CD4-positive, alpha-beta T cell treated with Interleukin-12 subunit alpha and Interleukin-12 subunit beta, for 1 hour (primary cell): ENCODE measurements at places on chromosomes 3 and 15.

DNA sequence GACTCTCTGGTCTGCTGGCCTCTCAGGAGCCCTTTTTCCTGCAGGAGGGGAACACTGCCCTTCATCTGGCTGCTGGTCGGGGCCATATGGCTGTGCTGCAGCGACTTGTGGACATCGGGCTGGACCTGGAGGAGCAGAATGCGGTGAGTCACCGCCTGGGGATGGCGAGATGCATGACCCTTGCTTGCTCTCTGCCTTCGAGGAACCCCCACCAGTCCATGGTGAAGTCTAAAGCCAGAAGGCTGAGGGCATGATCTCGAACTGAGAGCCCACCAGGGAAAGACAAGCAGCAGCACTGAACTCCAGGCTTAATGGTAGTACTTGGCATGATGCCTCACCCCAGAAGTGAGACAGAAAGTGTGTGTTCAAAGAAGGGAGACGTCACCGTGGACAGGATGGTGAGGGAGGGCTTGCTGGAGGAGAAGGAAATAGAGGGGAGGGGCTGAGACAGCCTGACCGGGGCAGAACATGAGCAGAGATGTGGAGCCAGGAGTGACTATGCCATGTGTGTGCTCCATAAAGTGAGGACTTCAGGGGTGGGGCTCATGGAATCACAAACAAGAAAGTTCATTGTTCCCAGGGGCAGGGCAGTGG is 19.2 kb downstream of the ANKDD1A start:
- no peak for DNase-seq

- DNase-seq, result no peak
Observed at GRCh38 chr15:88719654-88720053, 80.8 kb downstream of the ISG20 start.

- no peak for DNase-seq
Observed at GRCh38 chr3:156455839-156456238, 99.1 kb downstream of the SSR3 start.

- no peak for DNase-seq
Observed at GRCh38 chr15:97561529-97561928, 399.0 kb upstream of the ARRDC4 start.

GRCh38 chr3:194384569-194385001 is 14.5 kb downstream of the GP5 start:
- DNase-seq, result no peak

- DNase-seq, result no peak
Observed at GRCh38 chr15:52284164-52284563, 11.4 kb downstream of the MYO5C start.

- no peak for DNase-seq
Observed at GRCh38 chr3:116445990-116446389, 703 bp upstream of the LSAMP start.

- no peak for DNase-seq
Observed at GRCh38 chr15:49079340-49080039, 33.2 kb upstream of the SECISBP2L start.

GRCh38 chr3:45612918-45613602 is 18.5 kb downstream of the LIMD1 start:
- DNase-seq, result no peak

DNA sequence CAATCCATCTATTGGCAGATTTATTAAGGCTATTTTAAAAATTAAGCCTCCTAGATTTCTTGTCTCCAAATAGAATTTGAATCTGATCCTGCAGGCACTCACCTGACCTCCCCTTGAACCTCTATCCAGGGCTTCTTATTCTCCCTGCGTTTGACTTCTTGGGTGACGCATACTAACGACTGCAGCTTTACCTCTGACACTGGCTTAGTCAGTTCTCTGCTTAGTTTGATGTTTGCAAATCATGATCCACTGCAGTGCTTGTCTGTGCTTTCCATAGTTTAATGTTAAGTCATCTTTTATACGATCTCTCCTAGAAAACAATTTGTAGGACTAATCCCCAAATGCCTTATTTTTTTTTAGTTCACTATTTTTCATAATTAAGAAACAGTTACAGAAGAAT is 233.1 kb downstream of the ROBO1 start:
- DNase-seq, result no peak
